ENCODE measurements at places on chromosomes 7 and 10. TPM values are rescaled to one million over a fixed set of nuclear protein-coding genes. Genes with fewer than 3 reads are reported as not detected.

The SAP25 gene
- total RNA-seq: 2.2 TPM

The GARIN1A gene
- 0.27 TPM for total RNA-seq

The TFR2 gene
- total RNA-seq: 51.7 TPM

The CTAGE4 gene
- not detected for total RNA-seq

The AKR1E2 gene
- 31.5 TPM for total RNA-seq

The ADCYAP1R1 gene
- total RNA-seq: not detected

The WNT8B gene
- total RNA-seq: not detected

The KBTBD2 gene
- 45.8 TPM for total RNA-seq

The ST8SIA6 gene
- 38.0 TPM for total RNA-seq

The SEMA3C gene
- 14.3 TPM for total RNA-seq

The ARPC1B gene
- total RNA-seq: 420 TPM

The OGDHL gene
- total RNA-seq: 0.27 TPM

The PTPRE gene
- total RNA-seq: 86.2 TPM

The IQUB gene
- under 0.01 TPM for total RNA-seq

The MYL10 gene
- total RNA-seq: not detected

The CCL24 gene
- not detected for total RNA-seq

The KCP gene
- under 0.01 TPM for total RNA-seq

The GATA3 gene
- total RNA-seq: 2.2 TPM

The TSPAN15 gene
- total RNA-seq: 0.27 TPM

The MRLN gene
- not detected for total RNA-seq

The SCRN1 gene
- total RNA-seq: 36.4 TPM

The GDF10 gene
- total RNA-seq: 1.1 TPM

The ERVW-1 gene
- total RNA-seq: under 0.01 TPM

The HTRA1 gene
- under 0.01 TPM for total RNA-seq

The GJC3 gene
- 0.54 TPM for total RNA-seq

The ACBD7 gene
- total RNA-seq: 0.81 TPM

The SPDYE8 gene
- total RNA-seq: not detected

The MAP3K8 gene
- total RNA-seq: 10.2 TPM

The MYOF gene
- total RNA-seq: 0.27 TPM

The NRG3 gene
- total RNA-seq: not detected

The TAS2R41 gene
- total RNA-seq: 1.3 TPM

The WAPL gene
- total RNA-seq: 36.4 TPM

The VAX1 gene
- under 0.01 TPM for total RNA-seq

The HMX3 gene
- total RNA-seq: not detected

The STK32C gene
- 25.0 TPM for total RNA-seq

The H2BK1 gene
- total RNA-seq: not detected

The CCDC3 gene
- total RNA-seq: 0.54 TPM

The CUBN gene
- total RNA-seq: 3.2 TPM

The TFEC gene
- 26.4 TPM for total RNA-seq

The PWWP2B gene
- 36.6 TPM for total RNA-seq

The NPC1L1 gene
- total RNA-seq: under 0.01 TPM

The MMP21 gene
- not detected for total RNA-seq

The SEMA3A gene
- under 0.01 TPM for total RNA-seq

The RNF32 gene
- 0.27 TPM for total RNA-seq

The GET4 gene
- 37.4 TPM for total RNA-seq

The NODAL gene
- not detected for total RNA-seq

The EPO gene
- total RNA-seq: not detected

The MUC3A gene
- total RNA-seq: under 0.01 TPM

The ZPBP gene
- 0.81 TPM for total RNA-seq

The NUDT13 gene
- total RNA-seq: 1.6 TPM

The EPHA1 gene
- 6.2 TPM for total RNA-seq
